Heart right ventricle (tissue), 16 donors: ENCODE measurements at places on chromosomes 6 and 20. TPM values are rescaled to one million over a fixed set of nuclear protein-coding genes. Genes with fewer than 3 reads are reported as not detected.

DNA sequence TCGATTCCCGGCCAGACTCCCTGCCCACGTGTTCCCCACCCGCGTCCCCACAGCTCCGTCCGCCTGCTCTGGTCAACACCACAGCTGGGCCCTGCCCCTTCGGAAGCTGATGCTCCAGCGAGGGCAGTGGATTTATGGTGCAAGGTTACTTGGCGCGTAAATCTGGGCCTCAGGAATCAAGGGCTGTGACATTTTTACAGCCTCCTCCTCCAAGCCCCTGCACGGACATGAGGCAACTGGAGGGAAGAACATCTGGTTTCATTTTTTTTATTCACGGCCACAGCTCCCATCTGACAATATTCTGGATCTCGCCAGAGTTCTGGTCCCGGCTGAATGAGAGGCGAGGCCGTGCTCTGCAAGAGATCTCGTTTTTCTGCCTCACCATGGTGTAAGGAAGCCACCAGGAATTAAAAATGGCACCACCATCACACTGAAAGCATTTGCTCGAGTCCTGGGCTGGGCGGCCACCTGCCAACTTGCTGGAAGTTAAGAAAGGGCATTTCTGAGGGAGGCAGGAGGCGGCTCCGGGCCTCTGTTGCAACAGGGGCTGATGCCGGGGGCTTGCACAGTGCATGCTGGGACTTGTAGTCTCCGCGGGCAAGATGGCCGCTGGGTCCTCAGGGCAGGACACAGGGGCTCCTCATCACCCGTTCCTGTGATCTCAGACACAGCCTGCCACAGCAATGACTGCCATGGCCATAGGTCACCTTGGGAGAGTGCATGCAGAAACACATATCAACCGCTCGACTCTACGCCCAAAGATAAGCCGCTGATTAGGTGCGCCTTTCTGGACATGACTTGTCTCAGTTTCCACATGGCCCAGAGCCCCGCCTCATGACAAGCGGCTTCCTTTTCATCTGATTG lies 148.5 kb downstream of the LY86 start:
- H3K4me3 ChIP-seq, result peak overlapping the region; percentile 47
- H3K27me3 ChIP-seq, result no peaks in the 10 kb centered on the region
- H3K27ac ChIP-seq, result peak overlapping the region; percentile 58
- DNase-seq, result peak; percentile 73
- no peaks in the 10 kb centered on the region for H3K36me3 ChIP-seq
- H3K4me1 ChIP-seq, result no peaks in the 10 kb centered on the region

- DNase-seq, result no peak
- no peaks in the 10 kb centered on the region for H3K36me3 ChIP-seq
- no peaks in the 10 kb centered on the region for H3K27me3 ChIP-seq
- H3K4me3 ChIP-seq, result no peak overlapping the region
- H3K27ac ChIP-seq, result no peak overlapping the region
Observed at GRCh38 chr20:9214685-9215084, 145.8 kb downstream of the PLCB4 start.

Gene IL20RA
- polyA plus RNA-seq, result 1.8 TPM

Gene ZSCAN31
- 7.1 TPM for polyA plus RNA-seq

GRCh38 chr6:24931718-24932691 lies 3.8 kb downstream of the RIPOR2 start:
- H3K4me1 ChIP-seq, result peaks cover 19% of the 10 kb centered on the region
- H3K36me3 ChIP-seq, result no peaks in the 10 kb centered on the region
- no peaks in the 10 kb centered on the region for H3K27me3 ChIP-seq
- no peak overlapping the region for H3K27ac ChIP-seq
- no peak for DNase-seq
- no peak overlapping the region for H3K4me3 ChIP-seq

Gene ZNF165
- 0.49 TPM for polyA plus RNA-seq

DNA sequence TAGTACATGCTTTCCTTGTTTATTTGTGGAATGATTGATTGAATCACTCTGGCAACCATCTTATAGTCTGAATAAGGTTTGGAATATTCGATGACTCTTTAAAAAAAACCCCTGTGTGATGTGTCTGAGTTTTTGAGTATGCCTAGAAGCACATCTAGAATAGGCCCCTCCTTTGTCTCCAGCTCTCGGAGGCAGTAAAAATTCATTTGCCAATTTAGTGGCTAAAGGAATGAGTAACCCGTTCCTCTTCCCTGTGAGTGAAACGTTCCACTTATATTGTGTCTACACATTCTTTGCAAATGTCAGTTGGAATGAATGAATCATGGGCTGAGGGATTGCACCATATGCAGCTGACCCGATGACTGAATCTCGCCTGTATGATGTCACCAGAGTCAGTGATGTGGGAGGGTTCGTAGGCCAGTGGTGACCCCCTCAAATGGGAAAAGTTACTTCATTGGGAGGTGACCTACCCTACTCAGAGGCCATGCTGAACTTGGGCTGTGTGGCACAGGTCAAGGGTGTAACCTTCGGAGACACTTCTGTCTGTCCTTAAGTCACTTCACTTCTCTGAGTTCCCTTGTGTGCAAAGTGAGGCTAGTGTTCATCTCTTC lies 21.6 kb downstream of the MOCS3 start:
- H3K27me3 ChIP-seq, result no peaks in the 10 kb centered on the region
- no peak for DNase-seq
- H3K27ac ChIP-seq, result no peak overlapping the region
- no peaks in the 10 kb centered on the region for H3K36me3 ChIP-seq
- H3K4me1 ChIP-seq, result peaks cover 16% of the 10 kb centered on the region

DNA sequence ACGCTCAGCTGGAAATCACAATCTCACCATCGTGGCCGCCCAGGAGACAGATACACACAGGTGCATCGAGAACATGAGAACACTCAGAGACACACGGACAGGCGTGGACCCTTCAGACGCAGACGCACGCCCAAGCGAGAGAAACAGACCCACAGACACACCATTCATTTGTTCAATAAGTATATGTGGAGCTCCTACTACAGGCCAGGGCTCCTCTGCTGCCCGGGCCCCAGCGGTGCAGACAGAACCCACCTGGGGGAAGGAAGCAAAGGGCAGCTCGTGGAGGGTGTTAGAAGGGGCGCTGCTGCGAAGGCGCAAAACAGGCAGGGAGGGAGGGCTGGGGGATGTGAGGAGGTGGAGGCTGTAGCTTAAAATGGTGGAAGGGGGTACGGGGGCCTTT lies 39.2 kb downstream of the SRC start:
- H3K27ac ChIP-seq, result no peak overlapping the region
- H3K36me3 ChIP-seq, result peaks cover 22% of the 10 kb centered on the region
- no peak for DNase-seq
- H3K4me3 ChIP-seq, result no peak overlapping the region

Gene OR2H1
- not detected for polyA plus RNA-seq

DNA sequence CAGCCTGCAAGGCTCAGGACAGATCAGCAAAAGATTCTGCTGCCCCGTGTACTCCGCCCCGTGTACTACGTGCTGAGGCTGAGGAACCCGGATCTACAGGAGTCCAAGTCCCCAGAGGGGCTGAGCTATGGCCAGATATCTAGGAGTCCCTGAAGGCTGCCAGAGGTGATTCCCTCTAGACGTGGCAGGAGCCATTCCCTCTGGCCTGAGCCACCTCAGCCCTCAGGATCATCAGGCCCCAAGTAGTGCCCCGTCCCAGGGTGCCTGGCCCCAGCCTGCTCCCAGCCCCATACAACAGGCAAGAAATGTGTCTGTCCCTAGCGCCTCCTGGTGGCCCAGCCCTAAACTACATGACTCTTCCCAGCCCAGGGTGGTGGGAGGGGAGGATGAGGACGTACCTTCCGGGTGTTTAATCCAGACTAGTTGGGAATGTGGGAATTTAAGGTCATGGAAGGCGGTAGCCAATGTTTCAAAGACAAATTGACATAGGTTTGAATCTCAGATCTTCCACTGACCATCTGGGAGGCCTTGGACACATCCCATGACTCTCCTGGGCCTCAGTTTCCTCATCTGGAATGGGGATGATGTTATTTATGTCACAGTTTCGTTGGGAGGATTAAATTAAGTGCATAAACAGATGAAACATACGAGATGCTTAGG lies 49.4 kb upstream of the PTPN1 start:
- peak; percentile 86 for DNase-seq
- H3K36me3 ChIP-seq, result no peaks in the 10 kb centered on the region
- peak overlapping the region; percentile 54 for H3K27ac ChIP-seq
- no peak overlapping the region for H3K4me3 ChIP-seq

- H3K4me3 ChIP-seq, result no peak overlapping the region
- peaks cover 17% of the 10 kb centered on the region for H3K4me1 ChIP-seq
- no peak for DNase-seq
- no peak overlapping the region for H3K27ac ChIP-seq
Observed at GRCh38 chr6:138559143-138559542, 59.8 kb upstream of the NHSL1 start.

GRCh38 chr6:127420556-127420955 lies 38.6 kb downstream of the KIAA0408 start:
- H3K4me1 ChIP-seq, result no peaks in the 10 kb centered on the region
- H3K4me3 ChIP-seq, result no peak overlapping the region
- H3K27me3 ChIP-seq, result no peaks in the 10 kb centered on the region
- H3K27ac ChIP-seq, result no peak overlapping the region

DNA sequence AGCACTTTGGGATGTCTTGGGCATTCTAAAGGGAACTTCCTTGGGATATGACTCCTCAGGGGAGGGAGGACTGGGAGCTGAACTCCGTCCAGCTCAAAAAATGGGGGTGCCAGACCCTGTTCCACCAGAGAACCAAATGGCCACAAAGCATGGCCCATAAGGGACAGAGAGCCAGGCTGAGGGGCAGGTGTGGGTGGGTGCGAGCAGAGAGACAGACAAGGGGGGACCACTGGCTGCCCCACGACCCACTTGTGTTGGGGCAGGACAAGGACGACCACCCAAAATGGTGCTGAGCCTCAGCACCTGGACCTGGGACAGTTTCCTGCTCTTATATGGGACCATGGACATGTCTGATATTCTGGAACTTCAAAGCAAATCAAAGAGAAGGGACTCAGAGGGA lies 148.2 kb upstream of the MLN start:
- no peaks in the 10 kb centered on the region for H3K4me1 ChIP-seq
- H3K36me3 ChIP-seq, result no peaks in the 10 kb centered on the region
- DNase-seq, result no peak
- H3K4me3 ChIP-seq, result no peak overlapping the region
- H3K27me3 ChIP-seq, result peaks cover 18% of the 10 kb centered on the region
